Activated CD4-positive, alpha-beta T cell treated with anti-CD3 and anti-CD28 coated beads, Interleukin-2, amount 50 U/mL, for 1 hour (primary cell): ENCODE measurements at places on chromosomes 6 and 20.

DNA sequence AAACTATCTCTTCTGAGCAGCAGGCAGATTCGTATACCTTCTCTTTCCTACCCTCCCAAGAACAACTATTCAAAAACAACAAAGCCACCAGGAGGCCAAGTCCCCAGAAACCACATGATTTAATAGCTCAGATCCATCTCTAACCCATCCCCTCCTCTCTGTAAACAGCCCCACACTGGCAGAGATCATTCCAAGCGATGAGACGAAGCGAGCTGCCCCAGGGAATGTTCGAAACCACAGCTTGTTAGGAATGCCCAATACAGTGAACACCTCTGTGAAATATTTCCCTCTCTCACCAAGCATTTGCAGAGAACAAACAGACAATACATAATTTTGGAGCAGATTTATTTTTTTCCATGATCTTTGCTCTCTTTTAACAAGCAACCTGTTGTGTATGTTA, 231.8 kb downstream of the SOD2 start:
- no peak for DNase-seq

GRCh38 chr20:22403022-22403631, 181.2 kb downstream of the FOXA2 start:
- DNase-seq = no peak

- no peak for DNase-seq
These were observed 130.3 kb downstream of the OPRM1 start for GRCh38 chr6:154169193-154169847.

- DNase-seq = no peak
These were observed 869.7 kb downstream of the PHF3 start for GRCh38 chr6:64505312-64505711.

GRCh38 chr6:150964765-150965164, 99.3 kb downstream of the MTHFD1L start:
- no peak for DNase-seq
